ENCODE measurements at places on chromosomes 2 and 18.

DNA sequence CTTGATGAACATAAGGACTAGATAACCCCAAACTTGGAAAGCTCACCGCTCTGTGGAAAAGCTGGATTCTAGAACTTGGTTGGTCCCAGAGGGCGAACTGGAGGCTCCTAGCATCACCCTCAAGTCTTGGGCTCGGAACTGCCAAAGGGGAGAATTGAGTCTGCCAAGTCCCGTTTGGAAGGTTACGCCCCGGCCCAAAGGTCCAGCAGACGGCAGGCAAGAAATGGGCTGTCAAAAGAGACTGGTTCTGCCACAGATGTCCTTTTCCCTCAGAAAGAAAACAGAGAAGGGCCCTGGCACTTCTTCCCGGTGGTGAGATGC, 182.2 kb downstream of the ANAPC1 start:
- no peak for DNase-seq

DNA sequence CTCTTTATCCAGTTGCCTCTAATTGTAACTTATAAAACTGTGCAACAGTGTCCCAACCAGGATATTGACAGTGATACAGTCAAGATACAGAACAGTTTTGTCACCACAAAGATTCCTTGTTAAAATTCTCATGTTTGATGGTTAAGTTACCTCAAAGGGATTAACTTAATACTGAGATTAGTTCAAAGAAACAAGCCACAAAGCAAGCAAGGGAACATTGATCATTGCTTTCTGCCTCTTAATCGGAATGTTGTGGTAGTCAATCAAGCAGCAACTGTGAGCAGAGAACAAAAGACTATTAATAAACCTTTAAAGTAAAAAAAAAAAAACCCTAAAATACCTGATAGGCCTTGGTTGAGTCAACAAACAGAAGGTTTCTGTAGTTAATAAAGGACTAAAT, 352.3 kb downstream of the PARD3B start:
- DNase-seq = no peak

DNA sequence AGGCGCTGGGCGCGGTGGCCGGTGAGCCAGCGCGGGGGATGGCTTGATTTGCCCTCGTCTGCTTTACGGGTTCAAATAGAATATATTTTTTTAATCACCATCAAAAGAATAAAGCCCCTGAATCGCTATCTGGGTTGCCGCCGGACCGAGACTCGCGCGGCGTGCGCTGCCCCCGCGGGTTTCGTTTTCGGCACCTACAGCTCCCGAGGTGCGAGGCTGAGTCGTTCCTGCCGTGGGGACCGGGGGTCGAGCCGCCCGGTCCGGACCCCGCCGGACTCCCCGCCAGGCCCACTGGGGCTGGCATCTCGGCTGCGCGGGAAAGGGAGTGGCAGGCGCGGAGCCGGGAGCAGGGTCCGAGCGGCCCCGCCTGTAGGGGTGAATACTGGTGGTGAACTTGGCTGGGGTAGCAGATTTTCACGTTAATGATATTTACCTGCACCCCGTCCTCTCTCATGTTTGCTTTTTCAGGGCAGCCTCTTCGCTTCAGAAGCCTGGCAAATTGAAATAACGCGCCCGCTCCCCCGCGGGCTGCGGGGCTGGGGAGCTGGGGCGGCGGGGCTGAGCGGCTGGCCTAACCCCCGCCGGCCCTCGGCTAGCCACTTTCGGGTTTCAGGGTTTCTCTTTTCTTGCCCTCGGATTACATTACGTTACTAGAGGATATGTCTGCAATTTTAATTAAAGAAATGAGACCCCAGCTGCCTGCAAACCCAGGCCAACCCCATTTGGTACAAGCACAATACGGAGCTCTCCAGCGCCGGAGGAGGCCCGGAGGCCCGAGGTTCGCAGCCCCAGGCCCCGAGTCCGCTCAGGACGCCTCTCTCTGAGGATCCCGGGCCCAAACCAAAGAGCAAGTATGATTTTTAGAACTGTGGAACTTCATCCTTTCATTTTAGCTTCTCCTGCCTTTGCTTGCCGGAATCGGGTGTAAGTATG, 1.7 kb upstream of the CELF4 start:
- DNase-seq = no peak

GRCh38 chr18:3401669-3402620, 48.0 kb upstream of the TGIF1 start:
- DNase-seq = no peak

- no peak for DNase-seq
These were observed 45.3 kb upstream of the ROCK2 start for GRCh38 chr2:11389551-11390398.

- DNase-seq = no peak
These were observed 1.2 kb upstream of the HES6 start for GRCh38 chr2:238240757-238241711.

- no peak for DNase-seq
These were observed 1.7 kb downstream of the MZT2B start for GRCh38 chr2:130183512-130184373.

DNA sequence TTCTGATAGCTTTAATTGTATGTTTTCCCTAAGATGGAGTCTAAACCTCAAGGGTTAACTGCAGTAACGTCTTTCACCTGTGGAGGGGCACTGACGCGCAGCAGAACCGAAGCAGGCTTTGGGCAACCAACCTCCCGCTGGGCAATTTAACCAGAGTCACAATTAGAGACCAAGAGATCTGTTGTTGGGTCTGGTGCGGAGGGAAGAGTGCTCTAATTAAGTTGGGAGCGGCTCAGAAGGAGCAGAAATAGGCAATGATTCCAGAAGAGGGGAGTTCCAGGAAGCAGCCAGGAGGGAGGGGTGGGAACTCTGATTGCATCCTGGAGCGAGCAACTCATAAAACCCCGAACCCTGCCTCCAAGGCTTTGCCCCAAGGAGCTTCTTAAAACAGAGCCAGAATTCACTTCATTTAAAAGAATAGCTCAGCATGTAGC, 245.8 kb downstream of the PAX3 start:
- DNase-seq = no peak

GRCh38 chr2:217445723-217446122, 557.1 kb downstream of the TNS1 start:
- DNase-seq = no peak

DNA sequence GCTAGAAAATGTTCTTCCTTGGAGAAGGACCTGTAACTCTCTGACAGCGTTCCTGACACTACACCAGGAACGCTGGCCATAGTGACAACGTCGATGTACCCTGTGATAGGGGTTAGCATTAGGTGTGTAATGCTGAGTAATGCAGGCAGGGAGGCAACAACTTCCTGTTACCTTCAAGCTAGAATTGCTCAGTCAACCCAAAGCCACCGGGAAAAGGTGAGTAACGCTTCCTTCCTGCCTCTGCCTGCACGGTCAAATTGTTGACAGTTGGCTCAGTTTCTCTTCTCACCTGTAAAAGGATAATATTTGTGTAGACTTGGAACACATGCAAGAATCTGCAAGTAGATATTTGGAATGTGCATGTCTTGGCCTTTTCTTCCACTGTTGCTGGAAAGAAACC, 12.7 kb downstream of the FAM110C start:
- DNase-seq = peak; percentile 63

DNA sequence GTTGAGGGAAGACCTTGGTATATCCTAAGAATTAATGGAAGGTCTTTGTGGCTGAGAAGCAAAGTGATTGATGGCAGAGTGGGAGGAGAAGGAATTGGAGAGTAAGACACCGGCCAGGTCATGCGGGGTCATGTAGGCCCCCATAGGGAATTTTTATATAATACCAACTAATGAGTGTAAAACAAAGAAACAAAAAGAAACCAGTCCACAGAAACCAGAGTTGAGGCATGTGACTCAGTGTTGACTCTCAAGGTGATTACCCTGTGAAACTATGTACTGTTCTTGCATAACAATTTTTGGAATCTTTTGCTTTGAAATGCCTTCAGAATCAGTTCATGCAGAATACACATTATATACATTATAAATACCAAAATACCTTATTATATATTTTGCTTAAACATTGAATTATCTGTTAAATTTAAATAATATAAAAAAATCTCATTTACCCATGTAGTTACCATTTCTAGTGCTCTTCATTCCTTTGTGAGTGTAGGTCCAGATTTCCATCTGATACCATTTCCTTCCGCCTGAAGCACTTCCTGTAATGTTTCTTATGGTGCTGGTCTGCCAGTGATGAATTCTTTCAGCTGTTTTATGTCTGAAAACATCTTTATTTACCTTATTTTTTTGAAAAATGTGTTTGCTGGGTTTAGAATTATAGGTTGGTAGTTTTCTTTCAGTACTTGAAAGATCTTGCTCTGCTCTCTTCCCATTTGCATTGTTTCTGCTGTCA, 8.6 kb downstream of the CLIP4 start:
- DNase-seq = no peak

- no peak for DNase-seq
These were observed 40.5 kb downstream of the ALMS1 start for GRCh38 chr2:73426176-73426575.

GRCh38 chr18:63297687-63298399, 21.7 kb downstream of the BCL2 start:
- DNase-seq = no peak

GRCh38 chr2:160042054-160042453, 20.4 kb downstream of the PLA2R1 start:
- DNase-seq = no peak

GRCh38 chr2:151289972-151290866, 751 bp upstream of the NMI start:
- DNase-seq = no peak

- DNase-seq = peak; percentile 46
These were observed 2.7 kb downstream of the ID2 start for GRCh38 chr2:8684540-8684877.

GRCh38 chr18:9949315-9949714, 35.5 kb downstream of the VAPA start:
- no peak for DNase-seq

DNA sequence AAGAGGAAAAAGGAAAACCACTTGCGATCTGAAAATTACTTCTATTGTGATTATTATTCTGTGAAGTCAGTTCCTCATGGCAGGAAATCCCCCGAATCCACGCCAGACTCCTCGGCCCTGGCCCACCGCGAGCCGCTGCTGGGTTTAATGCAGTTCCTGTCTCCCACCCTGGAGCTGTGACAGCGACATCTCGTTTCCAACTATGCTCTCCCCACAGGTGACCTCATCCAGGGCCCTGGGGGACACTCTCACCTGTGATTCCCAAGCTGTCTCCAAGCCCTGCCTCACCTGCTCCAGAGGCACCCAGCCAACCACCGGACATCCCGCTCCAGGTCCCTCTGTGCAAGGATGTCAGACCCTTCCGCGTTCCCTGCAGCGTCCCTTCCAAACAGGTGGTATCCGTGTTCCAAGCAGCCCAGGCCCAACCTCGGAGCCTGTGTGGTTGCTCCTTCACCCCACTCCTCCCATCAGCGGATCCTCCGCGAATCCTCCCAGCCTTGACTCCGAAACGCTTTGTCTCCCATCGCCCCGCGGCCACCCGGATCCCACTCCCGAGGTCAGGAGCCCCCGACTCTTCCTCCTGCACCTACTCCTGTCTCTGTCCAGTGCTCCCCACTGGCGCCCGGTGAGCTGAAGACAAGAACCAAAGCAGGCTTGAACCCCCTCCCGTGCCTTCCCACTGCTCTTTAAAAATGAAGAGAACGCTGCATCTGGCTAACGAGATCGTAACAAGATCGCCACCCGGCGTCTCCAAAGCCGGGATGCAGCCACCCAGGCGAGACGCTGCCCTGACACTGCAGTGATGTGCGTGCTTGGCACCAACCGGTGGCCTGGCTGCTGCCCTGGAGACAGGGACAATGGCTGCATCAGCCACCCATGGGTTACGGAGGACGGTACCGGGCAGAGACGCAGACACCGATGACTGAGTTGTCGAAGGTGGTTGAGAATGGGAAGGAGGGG, 96.5 kb downstream of the NDUFA10 start:
- DNase-seq = no peak

GRCh38 chr2:128505575-128506526, 187.2 kb upstream of the HS6ST1 start:
- no peak for DNase-seq

- DNase-seq = no peak
These were observed 613 bp downstream of the COL5A2 start for GRCh38 chr2:189178726-189179569.

DNA sequence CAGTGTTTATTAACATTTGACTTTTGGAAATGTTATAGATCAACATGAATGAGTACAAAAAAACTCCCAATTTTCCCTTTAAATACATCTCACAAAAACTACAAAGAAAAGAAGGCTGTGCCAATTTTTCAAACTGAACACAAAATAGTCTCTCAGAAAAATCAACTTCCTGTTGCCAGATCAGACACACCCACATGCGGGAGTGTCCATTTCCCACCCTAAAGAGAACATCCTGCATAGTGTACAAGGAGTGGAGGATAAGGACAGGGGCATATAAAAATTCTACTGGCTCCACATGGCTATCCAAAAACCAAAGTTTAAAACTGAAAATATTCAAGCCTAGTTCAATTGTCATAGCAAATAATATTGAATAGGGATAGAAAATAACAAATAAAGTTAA, 165.3 kb downstream of the ATAD2B start:
- DNase-seq = no peak

DNA sequence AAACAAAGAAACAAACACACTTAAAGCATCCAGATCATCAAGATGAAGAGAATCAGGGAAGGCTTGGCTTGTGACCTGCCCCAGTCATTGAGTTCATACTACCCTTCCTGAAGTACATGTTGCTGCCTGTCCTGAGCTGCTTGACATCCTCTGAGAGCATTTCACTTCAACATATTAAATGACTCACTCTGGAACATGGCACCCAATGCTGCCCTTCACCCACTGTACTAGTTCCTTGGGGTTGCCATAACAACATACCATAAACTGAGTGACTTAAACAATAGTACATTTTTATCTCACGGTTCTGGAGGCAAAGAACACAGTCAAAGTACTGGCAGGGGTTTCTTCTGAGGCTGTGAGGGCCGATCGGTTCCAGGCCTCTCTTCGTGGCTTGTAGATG, 371.3 kb downstream of the RNF144A start:
- no peak for DNase-seq

- no peak for DNase-seq
These were observed 53.5 kb upstream of the C2orf15 start for GRCh38 chr2:99088017-99088416.

GRCh38 chr2:47528874-47529273, 125.9 kb downstream of the MSH2 start:
- DNase-seq = no peak

All from CD4-positive, alpha-beta T cell treated with Interleukin-15 for 4 hours (primary cell).